Lower leg skin (tissue), 4 donors: ENCODE measurements at places on chromosomes 6 and 20. TPM values are rescaled to one million over a fixed set of nuclear protein-coding genes. Genes with fewer than 3 reads are reported as not detected.

The MLN gene
- not detected for total RNA-seq

The SLC22A2 gene
- not detected for total RNA-seq

The PRDM1 gene
- total RNA-seq, result 49.0 TPM

The C20orf141 gene
- not detected for total RNA-seq

The OPRL1 gene
- 0.88 TPM for total RNA-seq

The RIMS1 gene
- total RNA-seq, result 1.3 TPM

The ZBTB22 gene
- total RNA-seq, result 35.4 TPM

The NOTCH4 gene
- 6.7 TPM for total RNA-seq

The FOXF2 gene
- 0.65 TPM for total RNA-seq

The ITPR3 gene
- 161 TPM for total RNA-seq

The HDGFL1 gene
- total RNA-seq, result not detected

The ZNF334 gene
- total RNA-seq, result 0.38 TPM

DNA sequence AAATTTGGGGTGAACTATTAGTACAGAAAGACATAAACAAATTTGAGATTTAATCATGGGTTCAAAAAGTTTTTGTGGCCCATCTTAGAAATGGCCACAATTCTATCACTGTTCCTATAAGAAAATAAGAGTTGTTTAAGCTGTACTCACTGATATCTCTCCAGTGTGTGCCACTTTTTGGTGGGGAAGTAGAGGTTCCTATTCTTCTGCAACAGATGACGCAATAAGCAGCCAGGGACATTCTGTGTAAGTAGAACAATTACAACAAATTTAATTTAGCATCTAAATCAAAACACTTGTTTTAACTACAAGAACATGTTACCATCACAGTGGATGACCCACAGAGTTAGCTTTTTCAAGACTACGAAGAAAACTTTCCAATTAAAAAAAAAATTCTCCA is 9.9 kb downstream of the SERAC1 start:
- no peak for DNase-seq

- DNase-seq, result peak; percentile 30
Measured at GRCh38 chr6:27176523-27177484, 70.7 kb upstream of the PRSS16 start.

DNA sequence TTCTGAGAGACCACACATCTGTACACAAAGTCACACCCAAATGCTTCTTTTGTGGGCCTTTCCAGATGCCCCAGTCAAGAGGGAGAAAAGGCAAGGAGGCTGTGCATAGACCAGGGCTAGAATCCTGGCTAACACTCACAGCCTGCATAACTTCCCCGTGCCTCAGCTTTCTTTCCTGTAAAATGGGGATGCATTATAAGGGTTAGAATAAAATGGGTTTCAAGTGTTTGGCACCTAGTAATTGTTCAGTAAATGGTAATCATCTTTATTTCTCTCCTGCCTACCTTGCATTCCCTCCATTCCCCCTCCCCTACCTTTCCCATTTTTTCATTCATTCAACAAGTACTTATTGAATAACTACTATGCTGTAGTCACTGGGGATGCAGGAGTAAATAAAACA is 29.4 kb downstream of the UNC5CL start:
- DNase-seq, result no peak

GRCh38 chr20:4794846-4795245 is 73.1 kb downstream of the PRND start:
- DNase-seq, result peak; percentile 34

DNA sequence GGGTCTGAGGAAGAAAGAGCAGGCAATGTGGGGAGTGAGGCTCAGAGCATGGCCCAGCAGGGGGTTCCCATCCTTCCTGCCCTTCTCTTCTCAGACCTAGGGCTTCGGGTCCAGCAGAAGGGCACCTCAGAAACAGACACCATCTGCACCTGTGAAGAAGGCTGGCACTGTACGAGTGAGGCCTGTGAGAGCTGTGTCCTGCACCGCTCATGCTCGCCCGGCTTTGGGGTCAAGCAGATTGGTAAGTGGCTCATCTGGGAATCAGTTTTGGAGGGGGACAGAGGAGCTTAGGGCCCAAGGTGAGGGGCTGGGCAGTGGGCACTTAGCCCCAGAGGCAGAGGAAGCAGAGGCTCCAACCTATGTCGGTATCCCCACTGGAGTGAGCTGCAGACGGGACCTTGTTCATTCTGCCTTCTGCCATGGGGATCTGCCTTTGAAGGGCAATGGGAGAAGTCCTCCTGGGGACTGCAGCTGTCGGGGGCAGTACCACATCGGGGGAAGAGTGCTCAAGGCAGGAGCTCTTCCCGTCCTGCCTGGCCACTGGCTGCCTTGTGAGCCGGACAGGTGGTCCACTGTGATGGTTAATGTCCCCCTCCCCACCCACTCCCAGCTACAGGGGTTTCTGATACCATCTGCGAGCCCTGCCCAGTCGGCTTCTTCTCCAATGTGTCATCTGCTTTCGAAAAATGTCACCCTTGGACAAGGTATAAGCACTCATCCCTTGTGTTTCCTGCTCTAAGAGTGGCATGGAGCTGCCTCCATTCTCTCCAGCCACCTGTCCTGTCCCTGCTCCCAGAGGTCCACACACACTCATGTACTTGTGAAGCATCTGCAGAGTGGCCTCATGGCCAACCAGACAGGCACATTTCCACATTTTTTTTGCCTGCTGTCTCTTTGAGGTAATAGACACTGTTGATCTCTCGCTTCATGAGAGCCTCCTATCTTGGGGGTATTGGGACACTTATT is 4.7 kb downstream of the CD40 start:
- DNase-seq, result peak; percentile 58

GRCh38 chr6:136024711-136025110 is 173.2 kb downstream of the PDE7B start:
- no peak for DNase-seq

- DNase-seq, result no peak
Measured at GRCh38 chr20:58555078-58555765, 40.0 kb upstream of the APCDD1L start.

DNA sequence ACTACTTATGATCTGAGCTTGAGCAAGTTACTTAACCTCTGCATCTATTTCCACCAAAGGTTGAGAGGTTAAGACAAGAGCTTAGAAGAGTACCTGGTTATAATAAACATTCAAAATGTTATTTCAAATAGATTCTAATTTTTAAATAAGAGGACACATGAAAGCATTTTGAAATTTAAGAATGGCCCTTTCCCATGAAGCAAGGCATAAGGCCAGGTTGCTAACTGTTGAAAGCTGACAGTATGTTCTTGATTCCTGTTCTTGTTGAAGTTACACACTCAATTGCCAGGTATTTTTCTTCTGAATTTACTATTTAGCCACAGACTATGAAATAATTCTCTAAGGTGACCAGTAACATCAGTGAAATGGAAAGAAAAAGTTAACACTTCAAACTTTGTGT is 14.5 kb downstream of the C6orf62 start:
- no peak for DNase-seq

GRCh38 chr6:39558591-39559190 is 166.5 kb downstream of the KIF6 start:
- DNase-seq, result no peak

DNA sequence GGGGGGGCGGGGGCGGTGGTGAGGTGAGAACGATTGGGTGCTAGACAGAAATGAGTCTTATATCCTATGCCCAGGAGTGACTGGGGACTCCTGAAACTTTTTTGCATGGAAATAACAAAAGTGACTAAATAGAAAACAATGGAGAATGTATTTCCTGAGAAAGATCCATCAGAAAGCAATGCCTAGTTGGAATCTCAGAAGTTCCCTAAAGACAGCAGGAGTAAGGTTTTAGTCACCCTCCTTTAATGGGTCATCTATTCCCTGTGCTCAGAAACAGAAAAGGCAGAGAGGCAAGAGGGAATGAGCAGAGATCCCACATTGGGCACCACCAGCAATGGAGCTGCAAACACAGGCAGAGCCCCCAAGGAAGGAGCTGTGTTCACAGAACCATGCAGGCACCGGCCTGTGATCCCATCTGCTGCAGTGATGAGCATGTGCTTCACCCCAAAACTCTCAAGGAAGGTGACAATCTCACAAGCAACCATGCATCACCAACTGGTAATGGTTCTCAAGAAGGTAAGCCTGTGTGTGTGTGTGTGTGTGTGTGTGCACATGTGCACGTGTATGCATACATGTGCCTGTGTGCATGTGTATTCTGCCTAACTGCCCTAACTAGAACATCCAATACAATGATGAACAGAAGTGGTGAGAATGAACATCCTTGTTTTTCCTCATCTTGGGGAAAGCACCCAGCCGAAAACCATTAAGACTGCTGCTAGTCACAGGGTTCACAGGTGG is 168.4 kb downstream of the WDR27 start:
- no peak for DNase-seq

DNA sequence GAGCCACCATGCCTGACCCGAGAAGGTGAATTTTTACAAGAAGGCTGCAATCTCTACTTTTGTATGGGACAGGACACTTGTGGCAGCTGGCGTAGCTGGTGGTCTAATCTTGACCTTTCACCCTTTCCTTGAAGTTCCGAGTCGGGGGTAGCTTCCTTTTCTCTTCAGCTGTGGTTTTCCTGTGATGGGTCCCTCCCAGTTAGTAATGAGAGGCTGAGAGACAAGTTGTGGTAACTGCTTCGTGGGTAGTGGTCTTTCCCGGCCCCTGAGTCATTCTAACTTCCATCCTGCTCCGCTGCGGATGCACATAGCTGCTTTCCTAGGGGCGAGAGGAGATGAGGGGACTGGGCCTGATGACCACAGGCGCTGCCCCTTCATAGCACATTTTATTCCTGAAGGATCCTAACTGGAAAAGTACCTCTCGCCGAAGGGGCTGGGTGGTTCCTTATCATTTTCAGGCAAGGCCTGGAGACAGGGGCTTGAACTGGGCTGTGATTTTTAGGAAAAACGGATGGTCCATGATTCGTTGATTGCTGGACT is 3.1 kb downstream of the SYNJ2 start:
- no peak for DNase-seq

DNA sequence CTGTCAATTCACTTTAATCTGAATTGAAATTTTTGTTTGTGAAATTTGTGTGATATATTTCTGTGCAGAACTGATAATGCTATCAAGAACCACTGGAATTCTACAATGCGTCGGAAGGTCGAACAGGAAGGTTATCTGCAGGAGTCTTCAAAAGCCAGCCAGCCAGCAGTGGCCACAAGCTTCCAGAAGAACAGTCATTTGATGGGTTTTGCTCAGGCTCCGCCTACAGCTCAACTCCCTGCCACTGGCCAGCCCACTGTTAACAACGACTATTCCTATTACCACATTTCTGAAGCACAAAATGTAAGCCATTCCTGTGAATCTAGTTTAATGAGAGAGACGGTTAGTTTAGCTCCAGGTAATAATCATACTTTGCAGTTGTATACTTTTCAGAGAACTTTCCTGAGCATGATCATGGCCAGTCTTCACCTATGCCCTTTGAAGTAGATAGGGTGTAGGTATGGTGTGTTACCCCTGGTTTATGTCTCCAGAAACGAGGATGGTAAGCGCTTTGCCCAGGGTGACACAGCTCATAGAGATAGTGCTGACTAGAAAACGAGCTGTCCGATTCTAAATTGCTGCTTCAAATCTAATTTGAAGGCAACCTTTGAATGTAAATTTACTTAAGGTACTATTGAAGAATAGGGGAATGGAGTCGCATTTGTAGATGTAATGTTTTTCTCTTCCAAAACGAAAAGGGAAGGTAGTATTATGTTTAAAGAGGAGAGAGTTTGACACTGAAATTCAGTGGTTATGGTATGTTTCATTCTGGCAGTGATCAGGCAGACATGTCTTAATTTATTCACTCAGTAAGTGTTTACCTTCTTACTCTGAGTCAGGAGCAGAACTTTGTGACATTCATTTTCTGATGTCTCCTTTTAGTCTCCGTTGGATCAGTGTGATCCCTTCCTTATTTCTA is 11.4 kb downstream of the MYB start:
- DNase-seq, result no peak

DNA sequence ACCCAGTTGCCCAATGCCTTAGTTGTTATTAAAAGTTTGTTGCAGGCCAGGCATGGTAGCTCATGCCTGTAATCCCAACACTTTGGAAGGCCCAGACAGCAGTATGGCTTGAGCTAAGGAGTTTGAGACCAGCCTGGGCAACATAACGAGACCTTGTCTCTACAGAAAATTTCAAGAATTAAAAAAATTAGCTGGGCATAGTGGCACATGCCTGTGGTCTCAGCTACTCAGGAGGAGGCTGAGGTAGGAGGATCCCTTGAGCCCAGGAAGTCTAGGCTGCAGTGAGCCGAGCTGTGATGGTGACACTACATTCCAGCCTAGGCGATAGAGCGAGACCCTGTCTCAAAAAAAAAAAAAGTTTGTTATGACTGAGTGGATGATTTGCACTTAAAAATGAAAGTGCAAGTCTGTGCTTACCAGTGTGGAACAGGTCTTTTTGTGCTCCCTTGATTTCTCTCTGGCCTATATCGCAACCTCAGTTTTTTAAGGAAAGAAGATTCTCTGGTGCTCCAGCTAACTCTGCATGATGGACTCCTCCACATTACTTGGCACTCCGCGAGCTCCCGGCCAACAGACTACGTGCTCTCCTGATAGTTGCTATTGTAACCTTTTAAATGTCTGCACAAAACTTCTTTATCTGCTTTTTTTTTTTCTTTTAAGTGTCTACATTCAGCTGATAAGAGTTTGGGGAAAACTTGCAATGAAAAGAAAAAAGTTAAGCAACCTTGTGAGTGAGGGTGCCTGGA is 22.1 kb downstream of the ZKSCAN3 start:
- DNase-seq, result no peak

- no peak for DNase-seq
Measured at GRCh38 chr6:136085370-136086115, 164.6 kb downstream of the MTFR2 start.

DNA sequence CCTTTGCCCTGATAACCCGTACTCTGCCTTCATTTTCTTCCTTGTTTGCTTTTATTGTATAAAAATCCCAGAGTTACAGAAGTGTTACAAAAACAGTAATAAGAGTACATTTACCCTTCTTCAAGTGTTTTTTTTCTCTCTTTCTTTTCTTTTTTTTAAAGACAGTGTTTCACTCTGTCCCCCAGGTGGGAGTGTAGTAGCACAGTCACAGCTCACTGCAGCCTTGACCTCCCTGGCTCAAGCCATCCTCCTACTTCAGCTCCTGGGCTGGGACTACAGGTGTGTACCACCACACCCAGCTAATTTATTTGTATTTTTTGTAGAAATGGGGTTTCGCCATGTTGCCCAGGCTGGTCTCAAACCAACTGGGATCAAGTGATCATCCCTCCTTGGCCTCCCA is 402.7 kb downstream of the CDKAL1 start:
- DNase-seq, result no peak

GRCh38 chr6:75601304-75602245 is at the start of gene SENP6:
Gene SENP6, plus strand, starts transcription at chr6:75601880. Its CDS starts 645 bp downstream, at chr6:75602525.
- peak; percentile 63 for DNase-seq

- DNase-seq, result no peak
Measured at GRCh38 chr6:63114610-63115211, 96.6 kb upstream of the FKBP1C start.

GRCh38 chr6:133788556-133788955 is 100.4 kb upstream of the TCF21 start:
- no peak for DNase-seq

- peak; percentile 4 for DNase-seq
Measured at GRCh38 chr6:44672841-44673240, 285.3 kb downstream of the CDC5L start.
